ENCODE measurements at places on chromosomes 13 and 19.

GRCh38 chr19:4800591-4801081 lies 9.1 kb downstream of the FEM1A start:
- no peak for DNase-seq

- no peak for DNase-seq
Observed at GRCh38 chr13:105929505-105929904, 606.0 kb downstream of the EFNB2 start.

- no peak for DNase-seq
Observed at GRCh38 chr19:58476498-58477015, 405 bp downstream of the ZNF446 start.

GRCh38 chr19:10712754-10713153 lies 5.1 kb upstream of the DNM2 start:
- no peak for DNase-seq

GRCh38 chr19:34120846-34121639 lies 51.3 kb upstream of the LSM14A start:
- DNase-seq = peak; percentile 14

- DNase-seq = no peak
Observed at GRCh38 chr13:74047931-74048600, 86.1 kb downstream of the KLF12 start.

DNA sequence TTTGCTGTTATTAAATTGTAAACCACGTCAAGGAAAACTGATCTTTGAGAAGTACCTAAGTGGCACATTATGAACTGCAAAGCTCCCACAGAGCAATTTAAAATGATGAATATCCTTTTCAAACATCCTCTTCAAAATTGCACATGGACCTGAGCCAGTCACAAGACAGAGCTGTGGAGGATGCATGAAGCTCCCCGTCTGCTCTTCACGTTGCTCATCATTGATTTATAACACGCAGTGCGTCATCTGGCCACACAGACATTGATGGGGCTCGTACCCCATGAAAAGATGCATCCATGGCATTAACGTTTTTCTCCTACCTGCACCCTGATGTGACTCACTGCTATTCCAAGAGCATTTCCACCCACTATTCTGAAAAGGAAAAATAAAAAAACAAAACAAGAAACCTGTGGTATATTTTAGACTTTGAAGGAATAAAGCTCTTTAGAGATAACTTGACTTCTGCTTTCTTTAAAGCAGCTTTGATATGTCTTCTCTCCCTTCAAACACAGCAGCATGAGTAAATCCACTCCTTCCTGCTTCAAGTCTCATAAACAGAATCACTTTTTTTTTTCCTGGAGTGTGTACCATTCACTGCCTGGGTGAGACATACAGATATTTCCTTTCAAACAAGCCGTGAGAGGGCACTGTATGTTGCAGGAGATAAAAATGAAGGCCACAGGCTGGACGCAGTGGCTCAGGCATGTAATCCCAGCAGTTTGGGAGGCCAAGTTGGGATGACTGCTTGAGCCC lies 7.2 kb upstream of the SERTM1 start:
- no peak for DNase-seq

DNA sequence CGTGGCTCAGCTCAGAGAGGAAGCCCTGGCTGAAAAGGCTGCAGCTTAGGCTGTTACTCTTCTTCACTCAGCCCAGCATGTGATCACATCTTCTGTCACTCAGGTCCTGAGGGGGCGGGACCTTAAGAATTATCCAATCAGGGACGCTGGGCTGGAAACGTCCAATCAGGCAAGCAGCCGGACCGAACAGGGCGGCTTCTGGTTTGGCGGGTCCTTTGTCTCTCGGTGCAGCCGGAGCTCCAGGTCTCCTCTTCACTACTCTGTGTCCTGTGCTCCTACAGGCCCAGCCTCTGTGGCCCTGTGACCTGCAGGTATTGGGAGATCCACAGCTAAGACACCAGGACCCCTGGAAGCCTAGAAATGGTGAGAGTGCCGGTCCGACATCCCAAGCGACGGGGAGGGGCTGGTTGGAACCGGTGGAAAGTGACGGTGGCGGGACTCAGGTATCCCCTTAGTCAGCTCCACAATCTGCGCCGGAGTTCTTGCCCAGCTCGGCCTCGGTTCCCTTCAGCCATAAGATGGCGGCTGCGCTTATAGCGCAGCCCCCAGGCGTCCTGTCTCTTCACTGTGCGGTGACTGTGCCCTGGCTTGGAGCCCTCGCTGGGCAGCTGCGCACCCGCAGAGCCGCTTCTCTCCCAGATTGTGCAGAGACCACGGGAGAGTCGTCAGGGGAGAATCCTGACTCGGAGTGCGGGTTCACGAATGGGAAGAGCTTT lies at the start of gene ZNF93:
Gene ZNF93, plus strand, starts transcription at position 218 of the 716 bp plus-strand sequence. Its CDS starts 143 bp downstream, at position 361.
- DNase-seq = peak; percentile 78

DNA sequence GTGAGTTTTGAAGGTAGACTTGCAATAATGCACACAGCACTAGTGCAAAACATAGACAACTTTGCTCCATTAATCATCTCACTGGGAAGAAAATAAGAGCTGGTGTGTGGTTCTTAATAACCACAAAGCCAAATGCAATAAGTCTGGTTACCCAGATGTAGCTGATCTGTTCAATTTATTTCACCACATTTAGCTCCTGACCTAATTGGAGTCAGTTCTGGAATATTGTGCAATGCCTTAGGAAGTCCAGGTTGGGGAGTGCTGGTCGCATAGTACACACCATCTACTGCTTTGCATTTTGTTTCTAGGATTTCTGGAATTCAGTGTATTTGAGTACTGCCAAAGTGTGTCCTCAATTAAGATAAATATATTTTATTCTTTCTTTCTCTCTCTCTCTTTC lies 483.3 kb upstream of the SPRY2 start:
- no peak for DNase-seq

DNA sequence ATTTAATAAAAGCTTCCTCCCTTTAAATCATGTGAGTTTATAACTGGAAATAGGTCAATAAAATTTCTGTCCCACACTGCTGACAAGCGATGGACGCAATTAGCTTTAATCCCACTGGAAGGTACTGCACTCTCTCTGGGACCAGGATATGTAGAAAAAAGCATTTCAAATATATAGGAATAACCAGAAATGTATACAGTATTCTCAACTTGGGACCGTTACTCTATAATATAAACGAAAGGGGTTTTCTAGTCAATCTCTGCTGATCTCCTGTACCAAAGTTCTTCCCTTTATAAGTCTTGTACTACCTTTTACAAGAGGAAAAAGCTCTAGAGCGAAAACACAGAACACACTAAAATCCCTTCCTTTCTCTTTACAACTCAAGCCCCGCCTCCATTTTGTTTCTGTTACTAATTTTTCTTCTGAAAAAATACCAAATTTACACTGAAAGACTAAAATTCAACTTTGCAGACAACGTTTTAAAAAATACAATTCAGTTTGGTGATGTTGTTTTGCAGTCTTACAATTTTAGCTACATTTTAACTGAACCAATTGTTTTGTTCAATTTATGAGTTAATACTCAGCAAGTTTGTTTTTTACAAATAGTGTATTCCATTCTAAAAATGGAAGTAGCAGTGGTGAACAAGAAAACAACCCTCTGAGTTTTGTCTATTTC lies 1.7 kb upstream of the USPL1 start:
- no peak for DNase-seq

- no peak for DNase-seq
Observed at GRCh38 chr19:3357271-3357991, 9.0 kb upstream of the NFIC start.

DNA sequence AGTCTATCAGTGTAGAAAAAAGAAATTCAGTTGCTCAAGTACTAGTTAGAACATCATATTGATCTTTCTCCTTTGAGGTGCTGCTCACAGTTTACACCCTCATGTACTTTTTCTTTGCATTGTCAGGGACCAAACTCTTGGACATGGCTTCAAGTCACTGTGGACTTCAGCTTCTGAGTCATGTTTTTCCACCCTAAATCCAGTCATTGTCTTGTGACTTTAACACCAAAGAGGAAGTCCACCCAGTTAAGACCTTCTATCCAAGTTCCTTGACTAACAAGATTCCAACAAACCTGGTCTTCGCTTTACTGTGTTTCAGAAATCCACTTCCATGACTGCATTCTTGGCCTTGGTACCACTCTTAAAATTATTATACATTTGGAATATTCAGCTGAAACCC lies 206.7 kb upstream of the ARGLU1 start:
- DNase-seq = no peak

GRCh38 chr19:47107953-47108746 lies 5.4 kb downstream of the ZC3H4 start:
- DNase-seq = no peak

GRCh38 chr19:2755448-2755705 lies 15.6 kb upstream of the SLC39A3 start:
- no peak for DNase-seq

DNA sequence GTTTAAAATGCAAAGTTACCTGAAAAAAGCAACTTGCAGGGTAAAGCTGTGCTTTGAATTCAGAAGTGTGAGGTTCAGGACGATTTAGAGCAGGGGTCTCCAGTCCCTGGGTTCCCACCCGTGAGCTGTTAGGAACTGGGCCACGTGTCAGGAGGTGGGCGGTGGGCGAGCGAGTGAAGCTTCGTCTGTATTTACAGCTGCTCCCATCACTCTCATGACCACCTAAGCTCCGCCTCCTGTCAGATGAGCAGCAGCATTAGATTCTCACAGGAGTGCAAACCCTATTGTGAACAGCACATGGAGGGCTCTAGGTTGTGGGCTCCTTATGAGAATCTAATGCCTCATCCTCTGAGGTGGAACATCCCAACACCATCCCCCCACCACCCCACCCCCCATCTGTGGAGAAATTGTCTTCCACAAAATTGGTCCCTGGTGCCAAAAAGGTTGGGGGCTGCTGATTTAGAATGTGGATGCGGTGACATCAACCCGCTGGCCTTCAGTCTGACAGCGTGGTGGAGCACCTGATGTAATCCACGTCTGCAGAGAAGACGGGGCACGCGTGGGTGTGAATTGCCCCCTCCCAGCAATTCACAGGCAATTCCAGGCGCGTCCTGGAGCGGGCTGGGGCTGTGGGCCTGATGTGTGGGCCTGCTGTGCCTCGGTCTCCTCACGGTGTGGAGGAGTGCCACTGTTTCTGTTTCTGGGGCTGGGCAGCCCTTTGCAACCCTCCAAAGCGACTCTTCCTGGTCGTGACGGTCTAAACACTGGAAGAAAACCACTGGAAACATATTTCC lies 214.0 kb upstream of the SOX1 start:
- no peak for DNase-seq

- DNase-seq = no peak
Observed at GRCh38 chr13:101554420-101555125, 102.1 kb downstream of the ITGBL1 start.

DNA sequence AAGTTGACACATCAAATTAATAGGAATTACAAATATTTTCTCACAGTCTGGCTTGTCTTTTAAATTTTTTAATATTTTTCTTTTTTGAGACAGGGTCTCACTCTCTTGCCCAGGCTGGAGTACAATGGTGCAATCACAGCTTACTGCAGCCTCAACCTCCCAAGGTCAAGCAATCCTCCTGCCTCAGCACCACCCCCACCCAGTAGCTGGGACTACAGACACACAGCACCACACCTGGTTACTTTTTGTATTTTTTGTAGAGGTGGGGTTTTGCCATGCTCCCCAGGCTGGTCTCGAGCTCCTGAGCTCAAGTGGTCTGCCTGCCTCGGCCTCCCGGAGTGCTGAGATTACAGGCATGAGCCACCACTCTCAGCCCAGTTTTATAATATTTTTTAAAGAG lies 72.0 kb downstream of the SPATA13 start:
- DNase-seq = no peak

- no peak for DNase-seq
Observed at GRCh38 chr13:48220592-48220980, 12.4 kb upstream of the ITM2B start.

- no peak for DNase-seq
Observed at GRCh38 chr19:42053037-42053935, 16.7 kb downstream of the GRIK5 start.

DNA sequence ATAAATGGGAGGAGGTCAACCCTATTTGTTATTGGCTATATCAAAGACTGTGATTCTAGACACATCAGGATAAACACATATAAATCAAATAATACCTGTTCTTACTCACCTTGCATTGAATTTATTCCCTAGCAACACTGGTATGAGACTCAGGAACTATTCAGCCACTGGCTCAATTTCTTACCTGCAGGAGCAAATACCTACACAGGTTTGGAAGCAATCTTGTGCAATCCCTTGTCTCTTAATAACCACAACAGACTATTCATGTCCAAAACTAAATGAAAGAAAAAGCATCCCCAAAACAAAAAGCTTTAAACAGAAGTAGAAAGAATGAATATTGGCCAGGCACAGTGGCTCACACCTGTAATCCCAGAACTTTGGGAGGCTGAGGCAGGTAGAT lies 55.5 kb downstream of the TBC1D4 start:
- no peak for DNase-seq

DNA sequence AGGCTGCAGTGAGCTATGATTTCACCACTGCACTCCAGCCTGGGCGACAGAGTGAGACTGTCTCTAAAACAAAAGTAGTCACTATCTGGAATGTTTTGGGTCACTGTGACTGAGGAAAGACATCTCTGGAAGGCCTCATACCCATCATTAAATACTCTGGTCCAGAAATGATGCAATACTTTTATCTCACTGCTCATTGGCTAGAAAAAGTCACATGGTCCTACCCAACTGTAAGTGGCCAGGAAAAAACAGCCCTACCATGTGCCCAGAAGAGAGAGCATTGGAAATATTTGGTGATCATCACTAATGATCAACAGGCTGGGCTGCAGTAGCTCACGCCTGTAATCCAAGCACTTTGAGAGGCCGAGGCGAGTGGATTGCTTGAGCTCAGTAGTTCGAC lies 29.8 kb downstream of the PNPLA6 start:
- DNase-seq = no peak

- no peak for DNase-seq
Observed at GRCh38 chr13:45267215-45267614, 66.4 kb upstream of the KCTD4 start.

GRCh38 chr13:20654156-20654555 lies 49.3 kb upstream of the IL17D start:
- DNase-seq = no peak

GRCh38 chr19:12564016-12564664 lies 12.9 kb upstream of the ZNF564 start:
- DNase-seq = peak; percentile 86

GRCh38 chr13:111953546-111954178 lies 113.3 kb upstream of the SOX1 start:
- no peak for DNase-seq

GRCh38 chr13:113084943-113085540 lies 20.5 kb upstream of the F7 start:
- no peak for DNase-seq
